ENCODE measurements at places on chromosomes 13 and 19.

DNA sequence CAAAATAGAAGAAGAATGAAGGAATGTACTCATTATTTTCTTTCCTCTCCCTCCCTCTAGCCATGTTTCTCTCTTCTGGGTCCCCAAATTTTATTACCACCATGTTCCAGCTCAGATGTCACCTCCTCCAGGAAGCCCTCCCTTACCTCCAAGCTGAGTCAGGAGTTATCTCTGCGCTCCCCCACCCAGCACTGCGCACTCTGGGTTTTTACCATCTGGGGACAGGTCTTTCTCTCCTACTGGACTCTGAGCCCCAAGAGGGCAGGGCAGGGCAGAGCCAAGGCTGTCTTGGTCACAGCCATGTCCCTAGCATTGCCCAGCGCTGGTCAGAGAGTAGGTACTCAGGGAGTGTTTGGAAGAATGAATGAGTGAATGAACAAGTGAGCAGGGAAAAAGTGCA, 2.9 kb downstream of the GNG8 start:
- no peak for DNase-seq

DNA sequence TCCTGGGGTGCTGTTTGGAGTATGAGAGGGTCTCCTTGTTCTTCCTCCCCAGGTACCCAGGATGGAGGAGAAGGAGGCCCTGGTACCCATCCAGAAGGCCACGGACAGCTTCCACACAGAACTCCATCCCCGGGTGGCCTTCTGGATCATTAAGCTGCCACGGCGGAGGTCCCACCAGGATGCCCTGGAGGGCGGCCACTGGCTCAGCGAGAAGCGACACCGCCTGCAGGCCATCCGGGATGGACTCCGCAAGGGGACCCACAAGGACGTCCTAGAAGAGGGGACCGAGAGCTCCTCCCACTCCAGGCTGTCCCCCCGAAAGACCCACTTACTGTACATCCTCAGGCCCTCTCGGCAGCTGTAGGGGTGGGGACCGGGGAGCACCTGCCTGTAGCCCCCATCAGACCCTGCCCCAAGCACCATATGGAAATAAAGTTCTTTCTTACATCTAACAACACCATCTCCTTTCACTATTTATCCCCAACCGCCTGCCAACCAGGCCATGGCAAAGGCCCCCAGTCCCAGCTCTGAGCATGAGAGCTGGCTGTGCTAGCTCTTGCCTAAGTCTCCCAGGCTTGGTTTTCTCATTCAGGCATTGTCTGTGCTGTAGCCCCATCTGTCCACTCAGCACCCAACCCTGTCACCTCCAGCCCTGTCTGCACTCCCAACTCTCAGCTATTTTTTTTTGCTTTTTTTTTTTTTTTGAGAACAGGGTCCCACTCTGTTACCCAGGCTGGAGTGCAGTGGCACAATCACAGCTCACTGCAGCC, 11.2 kb downstream of the DKKL1 start:
- no peak for DNase-seq

DNA sequence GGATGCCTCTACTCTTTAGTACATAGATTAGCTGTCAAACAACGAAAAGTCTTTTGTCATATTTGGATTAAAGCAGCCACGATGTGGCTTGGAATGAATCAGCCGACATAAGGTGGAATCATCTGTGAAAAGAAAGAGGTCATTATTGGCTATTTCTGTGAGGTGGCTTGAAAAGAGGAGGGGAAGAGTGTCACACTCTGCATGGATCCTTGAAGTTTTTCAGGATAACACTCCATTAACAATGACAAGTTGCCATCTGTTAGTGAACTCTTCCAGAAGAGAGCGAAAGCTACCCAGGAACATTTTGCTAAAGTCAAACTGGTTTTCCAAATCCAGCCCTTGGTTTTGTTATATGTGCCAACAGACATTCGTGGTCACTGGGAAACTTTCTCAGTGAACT, 1604.8 kb downstream of the OLFM4 start:
- no peak for DNase-seq

- no peak for DNase-seq
These were observed 436.8 kb downstream of the FGF14 start for GRCh38 chr13:101965096-101965495.

GRCh38 chr13:58318495-58319167, 687.1 kb downstream of the PCDH17 start:
- DNase-seq, result no peak

DNA sequence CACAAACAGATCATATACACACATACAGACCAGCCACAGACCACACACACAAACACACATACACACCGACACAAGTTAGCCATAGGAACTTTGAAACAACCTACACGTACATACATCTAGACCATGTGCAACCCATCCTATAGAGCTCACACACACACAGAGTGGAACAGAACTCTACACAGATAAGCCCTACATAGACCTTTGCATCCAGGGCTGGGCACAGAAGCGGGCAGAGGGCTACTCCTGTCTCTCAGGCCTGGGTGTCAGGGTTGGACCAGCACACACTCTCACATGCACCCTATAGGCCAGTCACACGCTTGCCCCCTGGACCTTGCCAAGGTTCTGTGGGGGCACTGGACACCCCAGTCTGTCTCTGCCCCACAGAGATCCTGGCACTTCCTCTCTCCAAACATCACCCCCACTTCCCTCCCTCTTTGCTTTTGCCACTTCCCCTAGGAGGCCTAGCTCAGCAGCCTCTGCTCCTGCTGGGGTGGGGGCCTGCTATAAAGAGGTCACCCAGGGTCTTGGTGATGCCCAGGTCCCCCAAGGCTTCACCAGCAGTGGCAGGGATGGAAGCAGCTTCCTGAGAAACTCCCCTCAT, 5.8 kb upstream of the JUNB start:
- DNase-seq, result no peak

DNA sequence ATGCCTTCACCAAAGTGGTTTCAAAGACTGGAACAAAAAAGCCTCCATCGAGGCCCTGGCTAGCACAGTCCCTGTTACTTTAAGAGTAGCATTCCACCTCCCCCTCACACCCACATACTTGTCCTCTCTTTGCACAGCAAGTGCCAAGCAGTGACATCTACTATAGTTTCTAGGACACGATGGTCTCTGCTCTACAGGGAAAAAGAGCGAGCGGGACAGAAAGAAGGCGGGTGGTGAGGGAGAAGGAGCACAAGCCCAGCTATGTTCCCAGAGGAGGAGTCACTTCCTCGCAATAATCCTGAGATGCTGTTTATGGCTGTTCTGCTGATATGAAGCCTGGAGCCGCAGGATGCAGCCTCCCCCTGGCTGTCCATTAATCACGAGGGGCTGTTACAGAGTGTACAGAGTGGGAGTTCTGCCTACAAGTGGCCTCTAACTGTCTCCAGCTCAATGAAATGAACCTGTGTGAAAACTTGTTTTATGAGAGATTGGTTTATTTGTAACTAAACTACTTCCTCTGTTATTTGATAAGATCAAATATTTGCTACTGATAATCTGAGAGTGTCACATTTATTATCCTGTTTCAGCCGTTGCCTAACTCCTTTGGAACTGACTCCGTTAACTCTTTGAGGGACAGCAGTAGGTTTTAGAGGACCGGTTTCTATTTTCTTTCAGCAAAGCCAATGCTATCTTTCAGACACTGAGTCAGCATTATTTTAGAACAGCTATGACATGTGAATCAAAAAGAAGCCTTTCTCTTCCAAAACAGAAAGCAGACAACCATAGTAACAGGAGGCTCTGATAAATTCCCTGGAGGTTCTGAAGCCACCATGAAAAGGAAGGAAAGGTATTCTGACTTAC, 208.0 kb downstream of the SPRY2 start:
- DNase-seq, result peak; percentile 83
